ENCODE measurements at places on chromosomes 5 and 9.

DNA sequence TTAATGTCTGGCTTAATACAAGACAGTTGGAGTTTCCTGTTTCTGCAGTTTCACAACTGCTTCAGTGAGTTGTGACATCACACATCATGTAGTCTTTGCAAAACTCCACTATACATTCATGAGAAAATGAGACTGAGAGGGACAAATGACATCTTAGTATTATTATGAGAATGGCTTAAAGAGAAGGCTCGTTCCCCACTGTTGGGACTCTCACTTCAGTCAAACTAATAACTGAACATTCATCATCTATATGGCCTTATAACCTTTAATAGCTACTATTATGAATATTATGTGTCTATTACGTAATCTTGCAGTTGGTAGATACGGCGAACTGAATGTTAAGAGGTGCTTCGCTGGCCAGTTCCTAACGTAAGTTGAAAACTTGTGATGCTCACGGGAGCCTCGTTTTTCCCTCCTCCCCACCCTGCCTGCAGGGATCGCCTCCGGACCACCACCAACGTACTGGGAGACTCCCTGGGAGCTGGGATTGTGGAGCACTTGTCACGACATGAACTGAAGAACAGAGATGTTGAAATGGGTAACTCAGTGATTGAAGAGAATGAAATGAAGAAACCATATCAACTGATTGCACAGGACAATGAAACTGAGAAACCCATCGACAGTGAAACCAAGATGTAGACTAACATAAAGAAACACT lies 79.4 kb downstream of the SLC1A3 start:
- no peak for DNase-seq

- DNase-seq, result no peak
Measured at GRCh38 chr5:101989659-101990058, 306.4 kb downstream of the SLCO4C1 start.

DNA sequence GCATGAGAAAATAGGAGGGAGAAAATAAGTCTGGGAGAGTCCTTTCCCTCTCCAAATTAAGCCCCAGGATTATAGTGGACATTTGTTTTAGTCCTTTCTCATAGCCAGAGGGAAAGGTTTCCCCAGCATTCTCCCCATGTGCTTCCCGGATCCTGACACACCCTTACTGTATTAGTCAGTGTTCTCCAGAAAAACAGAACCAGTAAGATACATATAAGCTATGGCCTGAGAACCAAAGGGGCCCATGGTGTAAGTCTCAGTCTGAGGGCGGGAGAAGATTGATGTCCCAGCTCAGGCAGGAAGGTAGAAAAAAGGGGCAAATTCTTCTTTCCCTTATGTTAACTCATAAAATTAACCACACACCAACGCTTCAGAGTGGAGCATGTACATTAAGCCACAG lies 25.6 kb upstream of the SPATA31D4 start:
- peak; percentile 45 for DNase-seq

GRCh38 chr9:109063760-109064159 lies 50.5 kb upstream of the CTNNAL1 start:
- peak; percentile 45 for DNase-seq

- no peak for DNase-seq
Measured at GRCh38 chr5:136332223-136333015, 32.9 kb downstream of the TRPC7 start.

- DNase-seq, result no peak
Measured at GRCh38 chr5:112915831-112916230, 6.2 kb downstream of the REEP5 start.

DNA sequence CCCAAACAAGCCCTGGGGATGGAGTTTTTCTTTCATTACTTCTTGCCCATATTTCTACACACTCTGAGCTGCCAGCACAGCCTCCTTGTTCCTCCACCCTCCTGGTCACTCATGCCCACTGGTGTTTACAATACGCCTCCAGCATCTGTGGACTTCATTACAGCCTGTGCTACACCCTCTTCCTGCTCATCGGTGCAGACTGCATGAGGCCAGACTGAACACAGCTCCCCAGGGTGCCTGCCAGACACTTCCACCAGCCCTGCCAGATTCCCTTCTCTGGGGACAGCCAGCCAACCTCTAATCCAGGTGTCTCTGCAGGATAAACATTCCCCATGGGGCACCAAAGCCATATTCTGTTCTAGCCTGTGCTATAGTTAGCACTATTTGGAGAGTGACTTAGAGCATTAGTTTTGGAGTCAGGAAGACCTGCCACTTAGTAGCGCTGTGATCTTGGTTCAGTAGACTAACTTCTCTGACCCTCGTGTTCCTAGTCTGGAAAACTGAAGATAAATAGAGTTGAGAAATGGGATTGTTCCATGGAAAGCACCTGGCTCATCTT lies 163.8 kb upstream of the KLF4 start:
- no peak for DNase-seq

GRCh38 chr5:41156739-41157138 lies 56.6 kb downstream of the C6 start:
- no peak for DNase-seq

- DNase-seq, result no peak
Measured at GRCh38 chr5:79834098-79834753, 144.6 kb downstream of the CMYA5 start.

GRCh38 chr9:34664281-34665066 lies 2.0 kb upstream of the CCL27 start:
- peak; percentile 26 for DNase-seq

DNA sequence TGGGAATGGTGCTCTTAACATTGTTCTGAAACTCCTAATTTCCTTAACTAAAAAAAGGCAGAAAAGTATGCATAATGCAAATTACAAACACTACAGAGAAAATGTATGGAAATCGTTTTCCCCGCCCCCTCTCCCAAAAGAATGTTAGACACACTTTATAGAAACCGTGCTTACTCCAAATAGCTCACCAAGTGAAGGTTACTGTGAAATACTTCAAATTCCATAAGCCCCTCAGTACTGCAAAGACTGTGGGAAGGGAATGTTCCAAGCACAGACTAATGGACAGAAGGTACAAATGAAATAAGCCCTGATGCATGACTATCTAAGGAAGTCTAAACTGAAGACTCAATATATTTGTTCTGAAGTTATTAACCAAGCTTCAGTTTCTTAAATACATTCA lies 12.5 kb downstream of the MAPKAP1 start:
- no peak for DNase-seq

- peak; percentile 46 for DNase-seq
Measured at GRCh38 chr9:18473652-18474279, at the start of gene ADAMTSL1. ADAMTSL1 (plus strand) TSS chr9:18474153; CDS start chr9:18474233, 80 bp downstream.

GRCh38 chr9:106930477-106930876 lies 67.5 kb downstream of the ZNF462 start:
- DNase-seq, result no peak

GRCh38 chr9:137626464-137626863 lies 7.7 kb downstream of the EHMT1 start:
- no peak for DNase-seq

Measured in A172 (cell line).